Jurkat, Clone E6-1 (cell line): ENCODE measurements at places on chromosomes 3 and 15.

DNA sequence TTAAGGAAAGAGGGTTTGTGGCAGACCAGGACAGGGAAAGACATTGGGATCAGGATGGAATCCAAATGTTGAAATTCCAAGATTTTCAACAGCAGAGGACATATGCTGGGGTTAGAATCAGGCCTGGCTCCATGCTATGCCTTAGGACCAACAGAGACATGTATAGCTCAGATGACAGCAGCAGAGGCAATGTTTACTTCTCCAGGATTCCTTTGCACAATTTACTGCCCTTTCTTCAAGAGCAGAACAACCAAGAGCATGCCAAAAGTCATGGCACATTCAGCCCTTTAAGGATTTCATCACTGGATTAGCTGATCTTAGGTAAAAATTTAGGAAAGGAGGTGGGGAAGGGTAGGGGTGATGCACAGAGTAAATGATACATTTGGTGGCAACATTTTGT is 69.6 kb upstream of the GSK3B start:
- no peak for DNase-seq

GRCh38 chr3:107221856-107222255 is 155.4 kb upstream of the CCDC54 start:
- DNase-seq, result no peak

DNA sequence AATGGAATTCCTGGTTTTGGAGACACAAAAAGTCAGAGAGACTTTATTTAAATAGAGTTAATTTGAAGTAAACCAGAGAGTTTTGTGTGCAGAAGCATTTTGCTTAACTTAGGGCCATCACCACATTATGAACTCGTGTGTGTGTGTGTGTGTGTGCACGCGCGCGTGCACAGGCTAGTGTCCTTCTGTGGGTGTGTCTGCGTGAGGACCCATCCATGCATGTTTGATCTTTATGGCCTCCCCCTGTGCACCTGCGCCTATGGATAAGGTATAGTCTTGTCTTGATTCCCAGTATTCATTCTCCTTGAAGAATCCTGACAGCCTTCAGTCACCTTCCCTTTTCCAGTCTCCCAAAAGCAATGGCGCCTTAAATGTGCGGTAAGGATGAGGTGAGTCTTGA is 26.0 kb downstream of the MUC20 start:
- DNase-seq, result no peak

- peak; percentile 64 for DNase-seq
Measured at GRCh38 chr3:37171144-37171543, 3.2 kb downstream of the LRRFIP2 start.

GRCh38 chr15:89115547-89115946 is 27.3 kb downstream of the ABHD2 start:
- DNase-seq, result no peak

- DNase-seq, result no peak
Measured at GRCh38 chr15:101135532-101136166, 116.2 kb downstream of the CHSY1 start.

DNA sequence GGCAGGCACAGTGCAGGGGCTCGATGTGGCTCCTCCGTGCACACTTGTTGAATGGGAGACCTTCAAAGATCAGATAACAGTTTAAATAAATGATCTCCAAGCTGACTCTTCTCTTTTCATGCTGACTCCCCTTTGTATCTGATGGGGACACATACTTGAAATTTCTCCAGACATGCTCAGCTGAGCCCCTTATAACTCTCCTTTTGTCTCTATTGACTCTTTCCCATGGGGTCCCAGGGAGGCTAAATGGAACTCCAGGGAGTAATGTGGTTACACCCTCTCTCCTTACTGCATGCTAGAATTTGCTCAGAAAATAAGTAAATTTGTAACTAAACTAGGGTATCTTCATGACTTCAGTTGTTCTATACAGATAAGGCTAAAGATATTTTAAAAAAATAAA is 48.2 kb upstream of the TM4SF4 start:
- DNase-seq, result no peak

DNA sequence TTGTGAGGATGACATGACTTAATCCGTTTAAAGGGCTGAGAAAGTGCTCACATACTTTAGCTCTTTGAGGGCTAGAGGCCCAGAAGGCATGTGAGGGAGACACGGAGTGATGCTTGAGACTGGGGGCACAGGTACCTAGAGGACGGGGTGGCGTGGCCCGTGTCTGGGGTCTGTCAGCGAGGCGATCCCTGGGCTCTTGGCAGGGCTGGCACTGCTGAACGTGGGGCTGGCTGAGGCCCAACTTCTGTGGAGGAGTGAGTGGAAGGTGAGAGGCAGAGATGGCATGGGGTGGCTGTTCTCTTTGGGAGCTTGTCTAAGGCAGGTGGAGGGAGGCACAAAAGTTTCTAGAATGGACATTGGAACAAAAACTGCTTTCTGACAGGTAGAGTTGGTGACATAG is 9.5 kb downstream of the SEMA4B start:
- DNase-seq, result no peak

DNA sequence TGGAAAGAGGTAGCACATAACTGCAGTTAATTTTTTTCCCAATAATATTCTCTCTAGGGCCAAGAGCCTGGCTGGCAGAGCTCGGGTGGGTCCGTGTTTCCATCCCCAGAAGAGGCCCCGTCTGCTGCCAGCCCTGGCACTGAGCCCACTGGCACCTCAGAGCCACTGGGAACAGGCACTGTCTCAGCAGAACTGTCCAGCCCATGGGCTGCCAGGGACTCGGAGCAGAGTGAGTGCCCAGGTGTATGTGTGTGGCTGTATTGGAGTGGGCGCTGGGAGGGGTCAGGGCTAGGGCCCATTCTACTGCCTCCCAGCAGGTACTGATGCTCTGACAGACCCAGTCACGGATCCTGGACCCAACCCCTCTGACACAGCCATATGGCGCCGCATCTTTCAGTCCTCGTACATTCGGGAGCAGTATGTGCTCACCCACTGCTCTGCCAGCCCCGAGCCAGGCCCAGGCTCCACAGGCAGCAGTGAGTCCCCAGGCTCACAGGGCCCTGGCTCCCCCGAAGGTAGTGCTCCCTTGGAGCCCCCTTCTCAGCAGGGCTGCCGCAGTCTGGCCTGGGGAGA is 8.9 kb downstream of the VWA5B2 start:
- no peak for DNase-seq

- DNase-seq, result no peak
Measured at GRCh38 chr15:99306694-99307338, 55.5 kb downstream of the LRRC28 start.

DNA sequence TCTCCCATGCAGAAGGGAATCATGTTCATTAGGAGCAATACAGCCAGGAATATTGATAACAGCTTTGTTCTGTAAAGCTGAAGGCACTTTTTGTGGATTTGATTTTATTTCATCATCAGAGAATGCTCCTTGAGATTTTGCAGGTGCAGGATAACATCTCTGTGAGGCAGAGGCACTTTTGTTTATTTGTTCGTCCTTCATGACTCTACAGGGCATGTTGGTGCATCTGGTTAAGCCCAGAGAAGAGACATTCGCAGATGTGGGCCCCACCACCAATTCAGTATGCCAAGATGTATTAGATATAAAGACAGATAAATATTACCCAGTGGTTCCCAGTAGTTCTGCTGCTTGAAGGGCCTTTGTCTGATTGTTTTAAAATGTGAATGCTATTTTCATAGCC is 368.1 kb upstream of the SEMA6D start:
- no peak for DNase-seq

DNA sequence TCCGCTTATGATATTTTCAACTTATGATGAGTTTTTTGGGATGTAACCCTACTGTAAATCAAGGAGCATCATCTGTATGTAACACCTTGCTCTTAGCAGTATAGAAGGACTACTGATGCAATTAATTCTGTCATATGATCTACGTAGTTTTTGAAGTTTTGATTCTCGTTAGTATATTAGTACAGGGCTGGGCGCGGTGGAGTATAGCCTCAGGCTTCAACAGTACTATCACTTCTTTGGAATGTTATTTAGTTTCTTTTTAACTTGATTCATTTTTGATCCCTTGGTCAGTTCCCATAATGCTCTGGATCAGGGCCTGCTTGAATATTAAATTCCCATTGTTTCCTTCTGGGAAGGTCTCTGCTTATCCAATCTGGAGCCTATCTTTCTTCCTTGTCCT is 23.9 kb upstream of the AP4E1 start:
- no peak for DNase-seq

DNA sequence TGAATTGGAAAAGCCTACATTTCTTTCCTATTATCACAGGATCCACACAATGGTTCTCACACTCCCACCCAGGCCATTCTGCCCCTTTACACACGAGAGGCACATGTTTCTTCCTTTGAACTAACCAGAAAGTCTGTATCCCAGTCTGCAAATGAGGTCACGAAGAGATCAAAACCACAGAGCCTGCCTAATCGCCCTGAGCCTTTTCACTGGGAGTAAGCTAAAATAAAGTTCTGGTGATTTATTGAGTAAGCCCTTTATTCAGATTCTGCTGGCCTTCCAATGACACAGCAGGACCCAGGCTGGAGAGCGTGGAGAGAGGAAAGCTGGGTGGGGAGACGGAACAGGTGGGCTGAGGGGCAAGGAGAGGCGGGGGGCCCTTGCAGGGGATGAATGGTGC is 78.7 kb downstream of the ATP1B3 start:
- peak; percentile 52 for DNase-seq

- no peak for DNase-seq
Measured at GRCh38 chr15:54410481-54410880, 432.2 kb downstream of the UNC13C start.

- no peak for DNase-seq
Measured at GRCh38 chr15:92889390-92890107, 10.6 kb upstream of the CHD2 start.

- no peak for DNase-seq
Measured at GRCh38 chr3:122183521-122183892, at the start of gene CASR. CASR (plus strand) TSS chr3:122183668; CDS start chr3:122254190, 70,522 bp downstream.

GRCh38 chr3:24850245-24850644 is 355.6 kb upstream of the THRB start:
- no peak for DNase-seq

DNA sequence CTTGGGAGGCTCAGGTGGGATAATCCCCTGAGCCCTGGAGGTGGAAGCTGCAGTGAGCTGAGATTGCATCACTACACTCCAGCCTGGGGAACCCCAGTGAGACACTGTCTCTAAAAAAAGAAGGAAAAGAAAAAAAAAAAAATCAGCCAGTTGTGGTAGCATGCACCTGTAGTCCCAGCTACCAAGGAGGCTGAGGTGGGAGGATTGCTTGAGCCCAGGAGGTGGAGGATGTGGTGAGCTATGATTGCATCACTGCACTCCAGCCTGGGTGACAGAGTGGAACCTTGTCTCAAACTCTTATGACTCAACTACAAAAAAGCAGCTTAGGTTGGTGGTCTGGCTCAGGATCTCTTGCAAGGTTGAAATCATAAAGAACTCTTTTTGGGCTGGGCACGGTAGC is 19.3 kb upstream of the GPX1 start:
- DNase-seq, result peak; percentile 81

DNA sequence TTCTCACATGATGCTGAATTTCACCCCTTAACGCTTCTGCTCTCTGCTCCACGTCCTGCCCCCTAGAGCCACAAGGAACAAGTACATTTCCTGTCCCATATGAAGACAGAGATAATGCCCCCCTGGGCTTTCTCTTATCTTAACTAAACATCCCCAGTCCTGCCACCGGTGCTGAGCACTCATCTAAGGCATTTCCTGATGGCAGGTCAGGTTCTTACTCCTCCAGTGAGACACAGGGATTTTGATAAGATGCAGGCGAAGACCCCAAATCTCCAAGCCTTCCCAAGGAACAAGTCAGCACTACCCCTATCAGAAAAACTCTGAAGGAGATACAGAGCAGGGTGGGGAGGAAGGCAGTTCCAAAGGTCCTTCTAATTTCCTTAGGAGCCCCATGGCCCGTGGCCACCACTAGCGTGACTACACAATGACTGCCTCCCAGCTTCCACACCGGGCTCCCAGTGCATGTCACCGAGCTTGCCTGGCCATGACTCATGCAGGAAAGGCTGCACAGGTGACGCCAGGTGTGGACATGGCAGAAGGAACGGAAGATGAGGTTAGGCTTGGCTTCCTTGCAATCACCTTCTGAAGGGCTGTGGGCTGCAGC is 152.9 kb downstream of the XXYLT1 start:
- DNase-seq, result peak; percentile 68

- no peak for DNase-seq
Measured at GRCh38 chr3:114567771-114568170, 273.9 kb downstream of the TIGIT start.

- DNase-seq, result no peak
Measured at GRCh38 chr3:99931059-99931458, 113.4 kb downstream of the CMSS1 start.

- DNase-seq, result no peak
Measured at GRCh38 chr3:65449841-65450428, 588.8 kb downstream of the MAGI1 start.

DNA sequence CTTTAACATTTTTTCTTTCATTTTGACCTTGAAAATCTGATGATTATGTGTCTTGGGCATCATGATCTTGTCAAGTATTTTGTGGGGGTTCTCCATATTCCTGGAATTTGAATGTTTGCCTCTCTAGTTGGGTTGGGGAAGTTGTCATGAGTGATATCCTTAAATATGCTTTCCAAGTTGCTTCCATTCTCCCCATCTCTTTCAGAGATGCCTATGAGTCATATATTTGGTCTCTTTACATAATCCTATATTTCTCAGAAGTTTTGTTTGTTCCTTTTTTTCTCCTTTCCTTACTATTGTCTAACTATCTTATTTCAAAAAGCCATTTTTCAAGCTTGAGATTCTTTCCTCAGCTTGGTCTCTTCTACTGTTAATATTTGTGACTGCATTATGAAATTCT is 69.0 kb upstream of the CCDC80 start:
- DNase-seq, result no peak

DNA sequence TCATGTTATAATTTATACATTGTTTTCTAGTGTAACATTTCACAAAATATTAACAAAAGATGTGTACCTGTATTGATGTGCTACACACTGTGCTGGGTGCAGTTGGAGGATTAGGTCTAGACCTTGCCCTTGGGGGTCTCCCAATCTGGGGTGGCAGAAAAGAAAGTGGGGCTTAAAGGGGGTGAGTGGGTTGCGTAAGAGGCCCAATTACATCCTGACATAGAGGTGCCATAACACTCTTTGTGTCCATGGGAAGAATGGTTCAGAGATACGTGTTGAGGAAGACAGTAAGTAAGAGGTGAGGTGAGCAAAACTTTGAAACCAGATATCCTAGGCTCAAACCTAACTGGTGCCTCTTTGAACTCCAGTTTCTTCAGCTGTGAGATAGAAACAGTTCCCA is 31.0 kb downstream of the DLEC1 start:
- DNase-seq, result no peak

DNA sequence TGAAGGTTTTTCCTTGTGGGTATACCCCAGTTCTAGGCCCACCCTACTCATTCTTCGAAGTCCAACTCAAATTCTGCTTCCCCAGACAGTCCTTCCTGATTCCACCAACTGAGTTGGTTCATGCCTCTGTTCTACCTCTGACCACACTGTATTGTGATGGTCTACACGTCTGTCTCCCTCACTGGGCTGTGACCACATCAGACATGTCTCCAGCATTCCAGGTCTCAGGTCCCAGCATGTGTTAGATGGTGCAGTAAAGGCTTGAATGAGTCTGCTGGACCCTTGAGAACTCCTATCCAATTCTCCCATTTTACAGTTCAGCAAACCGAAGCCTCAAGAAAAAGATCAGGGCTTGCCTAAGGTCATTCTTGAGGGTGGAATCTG is 2.8 kb upstream of the ATP2B2 start:
- DNase-seq, result no peak

GRCh38 chr3:70775257-70775656 is 462.8 kb upstream of the MDFIC2 start:
- DNase-seq, result no peak
